Urothelium cell line (cell line): ENCODE measurements at places on chromosomes 7 and 10.

DNA sequence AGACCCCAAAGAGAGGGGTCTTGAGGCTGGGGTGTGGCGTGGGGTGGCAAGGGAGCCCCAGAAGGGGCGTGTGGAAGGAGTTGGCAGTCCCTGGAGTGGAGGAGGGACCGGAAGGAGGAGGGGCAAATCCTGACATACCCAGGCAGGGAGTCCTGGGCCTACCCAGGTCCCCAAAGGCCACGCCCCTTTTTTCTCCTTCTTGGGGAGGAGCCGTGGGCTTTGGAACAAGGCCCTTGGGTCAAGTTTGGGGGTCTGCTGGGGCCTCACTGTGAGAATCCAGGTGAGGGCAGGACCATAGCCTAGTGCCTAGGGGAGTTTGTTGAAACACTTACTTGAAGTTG, 1.2 kb upstream of the SMARCD3 start:
- DNase-seq: no peak

DNA sequence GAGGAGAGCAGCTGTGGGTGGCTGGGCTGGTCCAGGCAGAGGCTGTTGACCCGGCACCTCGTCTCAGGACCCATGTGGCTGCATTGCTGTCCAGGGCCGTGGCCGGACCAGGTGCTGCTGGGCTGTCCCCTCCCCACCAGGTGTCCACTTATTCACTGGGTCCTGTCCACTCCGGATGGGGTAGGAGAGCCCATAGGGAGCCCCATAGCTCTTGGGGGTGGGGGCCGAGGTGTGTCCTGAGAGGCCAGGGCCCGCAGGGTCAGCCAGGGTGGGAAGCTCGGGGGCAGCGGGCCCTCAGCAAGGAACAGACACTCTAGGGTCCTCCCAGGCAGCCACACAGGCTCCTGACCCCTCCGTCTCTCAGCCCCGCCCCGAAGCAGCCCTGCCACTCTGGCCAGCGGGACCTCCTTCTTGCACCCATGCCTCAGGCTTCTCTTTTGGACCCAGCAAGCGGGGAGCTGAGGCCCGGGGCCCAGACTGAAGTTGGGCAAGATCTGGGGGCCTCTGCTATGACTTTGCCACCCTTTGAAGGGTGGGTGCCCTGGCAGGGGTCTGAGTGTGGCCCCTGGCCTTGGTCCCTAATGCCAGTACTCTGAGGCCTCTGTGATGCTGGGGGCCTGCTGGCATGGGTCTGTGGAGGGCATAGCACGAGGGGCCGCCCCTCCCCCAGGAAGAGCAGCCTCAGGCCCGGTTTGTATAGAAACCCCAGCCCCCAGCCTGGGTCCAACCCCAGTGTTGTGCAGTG, 86.4 kb downstream of the NKX6-2 start:
- no peak for DNase-seq

DNA sequence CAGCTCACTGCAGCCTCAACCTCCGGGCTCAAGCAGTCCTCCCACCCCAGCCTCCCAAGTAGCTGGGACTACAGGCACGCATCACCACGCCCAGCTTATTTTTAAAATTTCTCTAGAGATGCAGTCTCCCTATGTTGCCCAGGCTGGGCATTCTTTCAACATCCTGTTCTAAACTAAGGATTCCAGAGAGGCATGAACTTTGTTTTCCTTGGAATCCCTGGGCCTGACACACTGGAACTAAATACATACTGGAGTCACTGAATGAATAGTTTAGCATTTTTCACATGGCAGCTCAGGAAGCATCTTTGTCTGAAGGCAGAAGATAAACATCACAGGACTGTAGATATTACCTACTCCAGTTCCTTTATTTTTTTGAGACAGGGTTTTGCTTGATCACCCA, 108.7 kb downstream of the ITIH5 start:
- DNase-seq: no peak

GRCh38 chr10:21071001-21071673, 174.0 kb upstream of the NEBL start:
- no peak for DNase-seq

DNA sequence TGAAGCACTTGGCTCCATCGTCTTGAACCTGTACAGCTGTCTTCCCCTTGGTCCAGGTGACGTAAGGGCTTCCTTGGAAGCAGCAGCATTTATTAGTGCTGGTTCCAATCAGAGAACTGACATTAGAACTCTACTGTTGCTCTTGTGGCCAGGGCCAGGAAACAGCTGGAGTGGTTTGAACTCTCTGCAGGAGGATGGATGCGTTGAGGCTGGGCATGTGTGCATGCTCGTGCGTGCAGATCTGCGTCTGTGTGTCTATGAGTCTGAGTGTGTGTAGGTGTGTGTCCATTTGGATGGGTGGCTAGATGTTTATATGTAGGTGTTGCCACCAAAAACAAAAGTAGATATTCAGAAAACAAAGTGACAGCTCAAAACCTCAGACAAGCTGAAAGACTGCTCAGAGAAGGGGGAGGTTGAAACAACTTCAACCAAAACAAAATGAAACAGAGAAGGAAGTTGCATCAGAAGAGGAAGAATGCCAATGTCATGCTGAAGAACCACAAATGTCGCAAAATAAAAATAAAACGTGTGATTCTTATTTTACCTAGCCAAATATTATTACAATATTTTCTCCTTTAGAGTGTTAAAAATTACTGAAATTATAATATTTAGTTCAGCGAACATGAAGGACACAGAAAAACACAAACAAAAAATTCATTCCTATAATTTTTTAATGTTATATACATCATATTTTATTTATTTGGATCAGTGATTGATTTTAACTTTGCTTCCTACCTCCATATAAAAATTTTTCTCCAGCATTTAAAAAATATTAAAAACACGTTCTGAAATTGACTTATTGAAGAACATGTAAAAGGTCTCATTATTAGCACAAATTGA, 96.1 kb upstream of the MKLN1 start:
- DNase-seq: no peak

GRCh38 chr10:116888380-116889055, 39.2 kb downstream of the ENO4 start:
- DNase-seq: peak; percentile 88

GRCh38 chr10:15751046-15751445, 31.3 kb upstream of the ITGA8 start:
- no peak for DNase-seq

- DNase-seq: no peak
Observed at GRCh38 chr10:79406683-79407422, 38.6 kb downstream of the ZCCHC24 start.

DNA sequence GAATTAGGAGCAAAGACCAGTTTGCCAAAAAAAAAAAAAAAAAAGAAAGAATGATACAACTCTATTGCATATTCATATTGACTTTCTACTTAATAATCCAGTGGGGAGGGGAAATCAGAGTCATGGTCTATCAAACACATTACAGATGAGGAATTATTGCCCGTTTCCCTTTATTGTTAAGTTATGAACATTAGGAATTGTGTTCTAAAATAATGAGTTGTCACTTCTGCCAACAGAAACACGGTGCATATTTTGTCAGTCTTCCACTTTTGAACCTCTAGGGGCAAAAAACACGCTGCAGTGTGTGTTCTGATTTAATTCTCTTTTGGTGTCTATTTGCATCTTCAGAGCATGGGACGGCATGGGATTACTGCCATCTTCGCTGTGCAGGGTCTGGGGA, 115.7 kb upstream of the RHOBTB1 start:
- DNase-seq: no peak

GRCh38 chr7:125316466-125316865, 386.8 kb upstream of the POT1 start:
- peak; percentile 1 for DNase-seq

GRCh38 chr7:133910761-133911160, 216.4 kb upstream of the LRGUK start:
- DNase-seq: no peak

DNA sequence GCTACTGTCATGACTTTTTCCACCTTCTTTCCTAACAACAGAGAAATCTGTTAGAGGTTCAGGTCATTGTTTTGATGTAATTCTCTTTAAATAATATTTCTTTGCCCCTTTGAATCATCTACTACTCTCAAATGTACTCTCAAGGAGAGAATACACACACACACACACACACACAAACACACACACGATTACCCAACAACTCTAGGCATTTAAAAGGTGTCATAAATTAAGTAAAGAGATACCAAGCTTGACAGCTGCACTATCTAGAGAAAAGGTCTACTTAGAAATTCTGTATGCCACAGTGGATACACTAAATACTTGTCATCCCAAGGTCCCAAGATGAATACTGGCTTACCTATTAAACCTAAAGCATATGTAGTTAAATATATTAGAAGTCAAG, 4.8 kb downstream of the PANK1 start:
- no peak for DNase-seq

DNA sequence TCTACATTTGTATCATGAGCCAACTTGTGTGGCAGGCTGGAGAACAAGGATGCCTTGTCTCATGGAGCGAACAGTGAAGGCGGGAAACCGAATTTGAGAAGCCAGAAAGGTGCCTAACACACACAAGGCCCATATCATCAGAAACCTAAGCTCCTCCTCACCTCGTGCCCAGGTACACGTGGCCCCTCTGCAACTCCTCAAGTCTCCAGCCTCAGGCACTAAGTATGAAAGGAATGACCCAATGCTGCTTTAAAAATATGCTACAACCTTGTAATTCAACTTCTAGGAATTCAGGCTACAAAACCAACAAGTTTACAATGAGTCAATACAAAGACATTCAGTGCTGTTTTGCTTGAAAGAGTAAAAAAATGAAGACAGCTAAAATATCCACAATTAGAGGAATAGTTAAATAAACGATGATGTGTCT, 95.7 kb downstream of the CDK6 start:
- DNase-seq: peak; percentile 77

- no peak for DNase-seq
Observed at GRCh38 chr7:98130959-98131358, 24.3 kb downstream of the LMTK2 start.

DNA sequence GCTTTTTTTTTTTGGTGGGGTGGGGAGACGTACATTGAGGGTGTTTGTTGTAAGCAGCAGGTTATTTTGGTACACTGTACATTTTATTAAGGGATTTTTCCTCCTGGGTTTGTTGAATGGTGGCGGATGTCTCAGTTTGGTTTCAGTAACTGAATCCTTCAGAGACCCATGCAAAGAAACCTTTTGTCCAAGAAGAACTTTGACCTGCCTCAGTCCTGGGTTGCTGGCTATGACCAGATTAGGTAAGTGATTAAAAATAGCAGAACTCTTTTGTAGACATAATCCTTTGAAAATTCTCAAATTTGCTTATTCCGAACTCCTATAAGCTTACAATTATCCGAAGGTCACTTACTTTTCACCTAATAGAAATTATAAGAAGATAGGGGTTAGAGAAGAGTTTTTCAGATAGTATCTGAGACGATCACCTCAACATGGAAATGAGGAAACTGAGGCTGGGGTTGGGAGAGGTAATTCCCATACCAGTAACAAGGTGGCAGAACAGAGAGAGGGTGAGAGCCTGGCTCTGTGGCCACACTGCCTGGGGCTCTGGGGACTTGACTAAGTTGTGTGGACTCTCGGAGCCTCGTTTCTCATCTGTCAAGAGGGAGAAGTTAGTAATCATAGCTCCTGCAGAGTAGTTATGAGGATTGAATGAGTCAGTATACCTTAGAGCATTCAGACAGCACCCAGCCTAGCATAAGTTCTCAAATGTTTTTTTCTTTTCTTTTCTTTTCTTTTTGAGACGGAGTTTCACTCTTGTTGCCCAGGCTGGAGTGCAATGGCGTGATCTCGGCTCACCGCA, 87.4 kb downstream of the CCNY start:
- no peak for DNase-seq

DNA sequence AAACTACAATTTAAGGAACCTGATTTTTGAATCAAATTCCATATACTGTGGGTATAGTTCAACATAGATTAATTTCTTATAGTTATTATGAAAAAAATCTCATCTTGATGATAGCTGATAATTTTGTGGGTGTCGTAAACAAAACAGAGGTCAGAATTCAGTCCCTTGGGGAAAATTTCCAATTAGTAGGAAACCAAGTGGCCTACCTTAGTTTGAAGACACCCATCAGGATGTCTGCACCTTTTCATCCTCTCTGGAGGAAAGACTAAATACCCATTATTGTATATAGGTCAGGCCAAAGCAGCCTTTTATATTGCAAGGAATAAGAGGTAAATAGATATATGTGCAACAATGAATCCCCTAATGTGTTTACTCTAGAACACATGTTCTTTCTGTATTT, 6.4 kb downstream of the IKZF1 start:
- DNase-seq: no peak
